ENCODE measurements at places on chromosomes 2 and 18.

GRCh38 chr2:31983762-31984467, 26.9 kb downstream of the MEMO1 start:
- no peak for DNase-seq

- no peak for DNase-seq
Observed at GRCh38 chr2:217058791-217059755, 199.2 kb upstream of the TNP1 start.

- DNase-seq = no peak
Observed at GRCh38 chr2:10774394-10774793, 38.2 kb downstream of the PDIA6 start.

- peak; percentile 2 for DNase-seq
Observed at GRCh38 chr2:69685321-69686048, 41.9 kb upstream of the AAK1 start.

DNA sequence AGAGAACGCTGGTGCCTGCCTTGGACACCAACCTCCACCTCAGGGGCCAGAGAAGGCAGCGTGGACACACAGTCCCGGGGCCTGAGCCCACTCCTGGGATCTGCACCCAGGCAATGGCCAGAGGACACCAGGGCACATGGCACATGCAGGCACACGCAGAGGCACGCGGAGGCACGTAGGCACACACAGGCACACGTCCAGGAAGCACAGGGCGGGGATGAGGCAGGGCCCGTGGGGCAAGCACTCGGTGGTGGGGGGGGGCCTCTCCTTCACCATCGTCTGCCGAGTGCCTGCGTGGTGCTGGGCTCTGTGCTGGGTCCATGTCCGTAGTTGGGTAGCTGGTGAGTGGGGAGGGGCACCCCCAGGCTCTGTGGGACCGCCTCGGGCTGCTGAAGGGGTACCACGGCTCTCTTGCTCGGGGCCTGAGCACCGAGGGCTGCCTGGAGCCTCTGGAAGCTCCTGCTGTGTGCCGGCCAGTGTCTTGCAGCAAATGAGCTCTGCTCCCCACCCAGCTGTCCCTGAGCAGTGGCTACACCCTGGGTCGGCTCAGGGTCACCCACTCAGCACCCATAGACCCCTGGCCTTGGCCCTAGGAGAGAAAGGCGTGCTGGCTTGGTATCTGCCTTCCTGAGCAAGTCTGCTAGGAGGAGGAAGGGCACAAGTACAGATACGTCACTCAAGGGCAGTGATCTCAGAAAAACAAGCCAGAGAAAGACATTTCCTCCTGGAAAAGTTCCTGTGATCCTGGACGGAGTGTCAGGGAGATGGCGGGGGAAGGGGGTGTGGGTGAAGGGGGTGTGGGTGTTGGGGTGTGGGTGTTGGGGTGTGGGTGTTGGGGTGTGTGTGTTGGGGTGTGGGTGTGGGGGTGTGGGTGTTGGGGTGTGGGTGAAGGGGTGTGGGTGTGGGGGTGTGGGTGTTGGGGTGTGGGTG, 26.4 kb downstream of the RTP5 start:
- DNase-seq = no peak

GRCh38 chr18:48826806-48827205, 124.0 kb downstream of the SMAD7 start:
- no peak for DNase-seq

- no peak for DNase-seq
Observed at GRCh38 chr18:69626171-69626570, 225.5 kb downstream of the DOK6 start.

GRCh38 chr2:100235098-100235497, 87.2 kb downstream of the LONRF2 start:
- no peak for DNase-seq

DNA sequence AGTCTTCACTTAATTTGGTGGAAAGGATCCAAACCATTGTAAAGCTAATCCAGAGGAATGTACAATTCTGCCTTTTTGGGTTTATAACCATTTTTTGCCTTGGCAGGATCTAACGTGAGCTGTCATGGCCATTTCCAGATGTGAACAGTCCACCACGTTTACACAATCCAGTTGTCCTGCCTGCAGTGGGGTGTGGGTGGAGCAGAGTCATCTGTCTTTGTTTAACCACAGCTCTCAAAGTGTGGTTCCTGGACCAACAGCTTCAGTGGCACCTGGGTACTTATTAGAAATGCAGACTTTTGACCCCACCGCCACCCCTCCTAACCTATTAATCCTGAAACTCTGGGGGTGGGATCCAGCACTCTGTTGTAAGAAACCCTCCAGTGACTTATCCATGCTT, 35.9 kb downstream of the FHOD3 start:
- no peak for DNase-seq

DNA sequence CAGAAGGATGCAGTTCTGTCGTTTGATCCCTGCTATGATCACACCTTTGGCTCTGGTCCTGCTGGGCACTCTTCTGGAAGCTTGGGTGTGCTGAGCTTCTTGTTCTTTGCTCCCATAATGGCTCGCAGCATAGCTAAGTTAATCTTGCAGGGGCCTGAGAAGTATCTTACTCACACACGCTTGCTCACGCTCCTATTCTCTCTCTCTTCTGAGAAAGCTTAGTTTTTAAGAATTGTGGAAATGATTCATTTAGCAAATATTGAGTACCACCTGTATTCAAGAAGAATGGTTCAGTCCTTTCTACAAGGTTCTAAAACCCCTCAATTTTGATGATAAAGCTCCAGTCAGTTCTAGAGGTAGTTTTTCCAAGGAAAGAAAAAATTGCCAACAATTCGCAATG, 40.6 kb downstream of the XRCC5 start:
- DNase-seq = no peak

DNA sequence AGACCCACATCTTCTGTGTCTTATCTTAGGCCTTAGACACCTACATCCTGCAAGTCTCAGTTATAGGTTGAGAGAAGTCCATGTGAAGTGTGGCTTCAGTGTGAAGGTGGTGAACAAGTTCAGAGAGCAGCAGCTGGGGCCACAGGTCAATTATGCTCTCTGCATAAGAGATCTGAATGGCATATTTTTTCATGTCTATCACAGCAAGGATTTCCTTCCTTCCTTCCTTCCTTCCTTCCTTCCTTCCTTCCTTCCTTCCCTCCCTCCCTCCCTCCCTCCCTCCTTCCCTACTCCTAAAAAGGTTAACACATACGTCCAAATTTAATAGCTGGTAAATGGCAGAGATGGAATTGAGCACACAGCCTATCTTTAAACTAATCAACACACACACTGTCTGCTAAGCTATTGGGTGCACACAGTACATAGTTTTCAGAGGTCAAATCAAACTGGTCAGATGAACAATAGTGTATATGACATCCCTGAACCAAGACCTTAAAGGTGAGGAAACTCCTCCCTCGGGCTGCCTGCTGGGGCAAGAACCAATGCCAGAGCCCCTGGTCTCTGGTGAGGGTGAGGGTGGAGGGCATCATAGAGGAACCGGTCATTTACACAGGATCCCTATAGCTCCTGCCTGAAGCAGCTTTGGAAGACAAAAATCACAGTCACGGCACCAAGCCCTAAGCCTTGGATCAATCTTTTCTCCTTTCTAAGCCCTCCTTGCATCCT, 240.9 kb downstream of the ICOS start:
- DNase-seq = no peak

DNA sequence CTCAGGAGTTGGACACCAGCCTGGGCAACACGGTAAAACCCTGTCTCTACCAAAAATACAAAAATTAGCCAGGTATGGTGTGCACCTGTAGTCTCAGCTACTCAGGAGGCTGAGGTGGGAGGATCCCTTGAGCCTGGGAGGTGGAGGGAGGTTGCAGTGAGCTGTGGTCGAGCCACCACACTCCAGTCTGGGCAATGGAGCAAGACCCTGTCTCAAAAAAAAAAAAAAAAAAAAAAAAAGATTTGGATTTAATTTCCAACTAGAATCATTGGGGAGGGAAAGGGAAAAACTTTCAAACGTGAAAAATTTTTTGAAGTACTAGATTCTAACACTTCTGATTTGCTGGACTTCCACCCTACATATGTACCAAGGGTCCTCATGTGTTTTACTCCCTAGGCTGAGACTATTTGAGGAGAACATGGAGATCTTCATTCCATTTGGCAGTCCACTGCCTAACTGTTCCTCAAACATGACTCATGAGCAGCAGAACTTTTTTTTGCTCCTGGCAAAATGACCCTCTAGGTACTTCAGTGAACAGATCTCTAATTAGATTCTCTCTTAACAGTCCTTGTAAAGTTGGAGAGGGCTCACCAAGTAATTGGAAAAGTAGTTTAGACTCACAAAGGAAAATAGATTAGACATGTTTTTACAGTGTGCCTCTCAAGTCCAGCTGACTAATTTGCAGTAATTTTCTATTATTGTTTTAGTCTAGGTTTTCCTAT, 267.6 kb downstream of the METTL4 start:
- DNase-seq = no peak

DNA sequence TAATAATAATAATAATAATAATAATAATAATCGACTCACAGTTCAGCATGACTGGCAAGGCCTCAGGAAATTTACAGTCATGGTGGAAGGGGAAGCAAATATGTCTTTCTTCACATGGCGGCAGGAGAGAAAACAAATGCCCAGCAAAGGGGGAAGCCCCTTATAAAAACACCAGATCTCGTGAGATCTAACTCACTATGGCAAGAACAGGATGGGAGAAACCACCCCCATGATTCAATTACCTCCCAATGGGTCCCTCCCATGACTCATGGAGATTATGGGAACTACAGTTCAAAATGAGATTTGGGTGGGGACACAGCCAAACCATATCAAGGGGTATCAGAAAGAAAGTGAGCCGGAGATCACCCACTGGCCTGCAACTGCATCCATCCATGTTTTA, 40.5 kb upstream of the PAPOLG start:
- no peak for DNase-seq

DNA sequence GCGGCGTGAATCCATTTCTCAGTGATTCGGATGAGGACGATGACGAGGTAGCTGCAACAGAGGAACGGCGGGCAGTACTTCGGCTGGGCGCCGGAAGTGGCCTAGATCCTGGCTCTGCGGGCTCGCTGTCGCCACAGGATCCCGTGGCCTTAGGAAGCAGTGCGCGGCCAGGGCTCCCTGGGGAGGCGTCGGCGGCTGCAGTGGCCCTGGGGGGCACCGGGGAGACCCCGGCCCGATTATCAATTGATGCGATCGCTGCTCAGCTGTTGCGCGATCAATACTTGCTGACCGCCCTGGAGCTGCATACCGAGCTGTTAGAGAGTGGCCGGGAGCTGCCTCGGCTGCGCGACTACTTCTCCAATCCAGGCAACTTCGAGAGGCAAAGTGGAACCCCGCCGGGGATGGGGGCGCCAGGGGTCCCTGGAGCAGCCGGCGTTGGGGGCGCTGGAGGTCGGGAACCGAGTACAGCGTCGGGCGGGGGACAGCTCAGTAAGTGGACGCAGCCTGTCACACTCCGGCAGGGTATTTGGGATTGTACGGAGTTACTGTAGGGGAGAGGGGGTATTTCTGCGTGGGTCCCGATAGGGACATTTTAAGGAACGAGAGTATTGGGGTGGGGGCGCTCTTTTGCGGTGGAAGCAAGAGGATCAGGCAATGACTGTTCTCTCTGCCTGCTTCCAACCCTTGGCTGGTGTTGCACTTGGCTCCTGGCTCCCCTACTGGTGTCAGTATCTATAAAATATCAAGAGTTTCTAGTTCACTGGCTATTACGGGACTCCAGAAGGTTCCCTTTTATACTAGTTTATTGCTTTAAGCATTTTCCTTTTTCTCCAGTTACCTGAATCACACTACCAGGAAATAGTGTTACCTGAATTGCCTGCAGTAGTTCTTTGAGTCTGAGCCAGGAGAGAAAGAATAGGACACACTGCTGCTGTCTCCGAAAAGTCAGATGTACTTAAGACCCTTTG, 772 bp downstream of the RELCH start:
- DNase-seq = no peak

- DNase-seq = no peak
Observed at GRCh38 chr2:70946832-70947442, 11.2 kb downstream of the ATP6V1B1 start.

GRCh38 chr2:188752311-188752710, 221.9 kb upstream of the COL3A1 start:
- DNase-seq = no peak

GRCh38 chr18:24014986-24015638, 558 bp downstream of the TTC39C start:
- DNase-seq = no peak

GRCh38 chr2:96546321-96546720, 9.8 kb downstream of the ARID5A start:
- DNase-seq = no peak

DNA sequence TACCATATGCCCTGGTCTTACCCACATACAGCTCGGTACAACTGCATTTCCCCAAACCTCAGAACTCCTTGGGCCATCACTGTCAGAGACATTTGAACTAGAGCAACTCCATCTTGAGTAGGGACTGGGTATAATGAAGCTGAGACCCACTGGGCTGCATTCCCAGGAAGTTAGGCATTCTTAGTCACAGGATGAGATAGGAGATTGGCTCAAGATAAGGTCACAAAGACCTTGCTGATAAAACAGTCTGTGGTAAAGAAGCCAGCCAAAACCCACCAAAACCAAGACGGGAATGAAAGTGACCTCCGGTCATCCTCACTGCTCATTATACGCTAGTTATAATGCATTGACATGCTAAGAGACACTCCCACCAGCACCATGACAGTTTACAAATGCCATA, 131.3 kb downstream of the PIK3C3 start:
- no peak for DNase-seq

DNA sequence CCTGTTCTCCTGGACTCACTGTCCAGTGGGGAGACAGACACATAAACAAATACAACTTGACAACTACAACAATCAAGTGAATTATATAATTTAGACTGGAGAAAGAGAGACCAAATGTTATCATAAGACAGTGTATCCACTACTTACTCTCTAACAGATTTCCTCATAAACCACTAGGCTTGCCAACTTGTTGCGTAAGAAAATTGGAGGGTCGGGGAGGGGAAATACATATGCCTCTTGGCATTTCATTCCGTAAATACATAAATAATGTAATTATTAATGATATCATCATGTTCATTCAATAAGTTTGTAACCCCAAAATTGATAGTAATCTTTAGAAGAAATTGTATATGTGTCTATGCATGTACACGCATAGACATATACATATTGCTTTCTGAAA, 14.9 kb downstream of the RAB6D start:
- no peak for DNase-seq

DNA sequence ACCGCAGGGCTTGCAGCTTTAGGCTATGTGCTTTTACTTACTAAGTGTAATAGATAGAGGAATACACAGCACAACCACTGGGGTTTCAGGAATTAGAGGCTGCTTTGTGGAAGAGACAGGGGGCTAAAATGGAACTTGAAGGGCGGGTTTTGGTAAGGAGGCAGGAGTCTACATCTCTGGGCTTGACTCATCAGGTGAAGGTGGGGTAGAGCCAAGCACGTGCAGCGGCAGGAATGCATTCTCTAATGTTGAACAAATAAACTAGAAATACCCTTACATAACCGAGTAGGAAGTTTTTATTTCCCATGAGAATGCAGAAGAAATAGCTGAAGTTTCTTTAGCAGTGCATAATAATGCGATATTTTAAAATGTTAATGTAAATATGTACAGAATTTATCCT, 673.8 kb upstream of the SALL3 start:
- DNase-seq = no peak

- no peak for DNase-seq
Observed at GRCh38 chr2:128778843-128779242, 460.2 kb upstream of the HS6ST1 start.

All from stimulated activated CD8-positive, alpha-beta memory T cell treated with anti-CD3 and anti-CD28 coated beads, Interleukin-7, amount 100 ng/mL, for 1 hour (primary cell).